ENCODE measurements at places on chromosomes 12 and 14.

DNA sequence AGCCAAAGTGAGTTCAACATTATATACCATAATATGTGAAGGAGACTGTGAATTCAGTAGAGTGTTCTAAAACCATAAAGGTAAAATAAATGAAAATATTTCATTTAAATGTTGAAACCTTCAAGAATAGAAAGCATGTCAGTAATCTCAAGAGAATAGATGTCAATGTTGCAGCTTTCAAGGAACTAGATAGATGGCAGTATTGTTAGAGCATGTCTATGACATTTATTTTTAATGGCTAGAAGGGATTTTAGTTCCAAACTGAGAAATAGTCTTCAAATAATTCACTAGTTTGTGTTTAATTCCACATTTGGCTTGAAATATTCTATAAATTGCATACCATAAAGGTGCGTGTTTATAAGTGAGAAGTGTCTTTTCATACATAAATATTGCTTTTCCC lies 326.5 kb downstream of the FLRT2 start:
- no peak for DNase-seq

DNA sequence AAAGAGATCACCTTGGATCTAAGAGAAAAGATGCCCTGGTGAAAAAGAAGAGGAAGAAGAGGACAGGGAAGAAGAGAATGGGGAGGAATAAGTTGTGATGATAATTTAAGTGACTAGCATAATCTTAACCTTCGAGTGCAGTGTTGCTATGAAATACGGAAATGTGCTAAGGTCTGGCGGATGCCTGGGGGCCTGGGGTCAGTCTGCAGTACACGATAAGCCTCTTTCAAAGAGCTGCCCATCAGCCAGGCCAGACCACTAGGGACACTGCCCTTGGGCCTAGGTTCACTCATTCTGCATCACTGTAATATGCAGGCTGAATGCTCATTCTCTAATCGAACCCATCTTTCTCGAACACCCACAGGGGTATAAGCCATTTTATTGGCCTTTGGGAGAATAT lies 83.4 kb downstream of the PLEKHG3 start:
- no peak for DNase-seq

GRCh38 chr12:45674181-45674977 lies 55.1 kb upstream of the ARID2 start:
- no peak for DNase-seq

DNA sequence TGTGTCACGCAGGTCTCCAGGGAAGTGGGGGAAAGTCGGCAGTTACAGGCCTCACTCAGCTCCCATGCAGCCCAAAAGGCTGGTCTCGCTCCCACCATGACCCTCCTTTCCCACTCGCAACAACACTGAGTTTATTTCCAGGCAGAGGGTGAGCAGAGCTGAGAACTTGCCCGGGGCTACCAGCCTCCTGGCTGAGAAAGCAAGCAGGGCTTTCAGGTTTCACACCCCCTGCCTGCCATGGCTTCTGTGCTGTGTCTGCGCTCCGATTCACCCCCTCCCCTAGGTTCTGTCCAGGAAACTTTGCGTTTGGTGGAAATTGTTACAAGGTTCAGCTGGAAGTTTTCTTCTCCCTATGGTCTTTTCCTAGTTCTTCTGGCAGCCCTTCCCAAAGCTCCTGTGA lies 17.1 kb downstream of the OR10G2 start:
- no peak for DNase-seq

GRCh38 chr12:127496255-127496654 lies 770.7 kb upstream of the TMEM132C start:
- no peak for DNase-seq
